H9 (cell line): ENCODE measurements at places on chromosomes 16 and 17. TPM values are rescaled to one million over a fixed set of nuclear protein-coding genes. Genes with fewer than 3 reads are reported as not detected.

Gene UTS2R
- 0.75 and 0.94 TPM in 2 replicates for total RNA-seq

Gene ASPA
- total RNA-seq = not detected in 2 replicates

DNA sequence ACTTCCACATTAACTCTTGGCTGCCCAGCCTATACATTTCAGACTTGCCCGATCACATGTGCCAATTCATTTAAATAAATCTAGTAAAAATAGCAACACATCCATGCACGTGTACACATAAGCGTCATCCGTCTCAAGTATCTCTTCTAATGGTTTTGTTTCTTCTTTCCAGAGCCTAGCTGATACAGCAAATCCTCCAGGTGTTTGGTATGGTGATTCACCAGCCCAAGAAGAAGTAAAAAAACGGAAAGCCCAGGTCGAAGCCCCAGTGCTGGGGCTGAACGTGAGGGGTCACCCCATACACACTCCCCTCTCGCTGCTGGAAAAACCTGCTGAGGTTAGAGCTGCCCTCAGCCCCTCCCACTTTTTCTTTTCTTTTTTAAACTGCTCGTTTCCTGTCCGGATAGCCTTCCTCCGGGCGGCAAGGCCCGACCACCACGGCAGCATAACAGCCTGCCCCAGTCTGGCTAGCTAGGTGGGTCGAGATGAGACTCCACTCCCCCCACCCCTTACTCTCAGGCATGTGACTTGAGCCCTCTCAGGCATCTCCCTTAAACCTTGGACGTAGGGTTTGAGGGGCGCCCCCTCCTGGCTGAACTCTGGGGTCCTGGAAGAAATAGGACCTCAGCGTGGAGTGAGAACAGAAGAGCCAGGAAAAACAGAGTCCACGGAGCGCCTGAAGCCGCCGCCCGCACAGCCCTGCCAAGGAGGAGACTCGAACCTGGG is 13.9 kb upstream of the OR1F1 start:
- peak overlapping the region; percentile 68 for H3K4me3 ChIP-seq
- DNase-seq = peak; percentile 96
- H3K36me3 ChIP-seq = no peaks in the 10 kb centered on the region
- no peaks in the 10 kb centered on the region for H3K27me3 ChIP-seq

- H3K27ac ChIP-seq = no peak within 1 kb of the TSS
- no peaks in the 10 kb centered on the region for H3K4me1 ChIP-seq
- peak within 1 kb of the TSS; percentile 51 for H3K4me3 ChIP-seq
- no peak for DNase-seq
- peaks cover 32% of the 10 kb centered on the region for H3K27me3 ChIP-seq
- H3K36me3 ChIP-seq = no peaks in the 10 kb centered on the region
Observed at GRCh38 chr17:81803728-81804558, at the start of gene GCGR. Gene GCGR (plus strand): TSS chr17:81804150. CDS start chr17:81809019, 4,869 bp downstream.
